ENCODE measurements at places on chromosomes 1 and 21.

DNA sequence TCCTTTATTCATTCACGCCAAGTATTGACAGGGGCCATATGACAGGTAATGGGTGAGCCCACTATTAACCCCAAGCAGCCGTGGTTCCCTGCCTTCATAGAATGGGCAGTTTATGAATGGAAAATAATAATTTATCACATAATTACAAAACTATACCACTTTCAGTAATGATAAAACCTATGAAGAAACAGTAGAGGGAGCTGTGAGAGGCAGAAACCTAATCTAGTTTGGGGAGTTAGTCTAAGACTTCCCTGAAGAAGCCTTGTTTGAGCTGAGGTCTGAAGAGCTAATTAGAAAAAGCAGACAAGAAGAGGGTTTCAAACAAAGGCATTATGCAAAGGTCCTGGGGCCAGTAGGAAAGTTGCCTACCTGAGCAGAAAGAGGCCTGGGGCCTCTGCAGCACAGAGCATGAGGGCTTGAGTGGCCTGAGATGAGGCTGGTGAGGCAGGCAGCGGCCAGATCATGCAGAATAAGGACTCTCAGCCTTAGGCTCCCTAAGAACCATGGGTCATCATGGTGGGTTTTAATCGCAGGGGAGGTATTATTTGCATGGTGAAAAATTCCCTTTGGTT lies 142.8 kb downstream of the ATG4C start:
- DNase-seq, result no peak

- no peak for DNase-seq
Observed at GRCh38 chr1:171206204-171206977, 21.3 kb downstream of the FMO2 start.

DNA sequence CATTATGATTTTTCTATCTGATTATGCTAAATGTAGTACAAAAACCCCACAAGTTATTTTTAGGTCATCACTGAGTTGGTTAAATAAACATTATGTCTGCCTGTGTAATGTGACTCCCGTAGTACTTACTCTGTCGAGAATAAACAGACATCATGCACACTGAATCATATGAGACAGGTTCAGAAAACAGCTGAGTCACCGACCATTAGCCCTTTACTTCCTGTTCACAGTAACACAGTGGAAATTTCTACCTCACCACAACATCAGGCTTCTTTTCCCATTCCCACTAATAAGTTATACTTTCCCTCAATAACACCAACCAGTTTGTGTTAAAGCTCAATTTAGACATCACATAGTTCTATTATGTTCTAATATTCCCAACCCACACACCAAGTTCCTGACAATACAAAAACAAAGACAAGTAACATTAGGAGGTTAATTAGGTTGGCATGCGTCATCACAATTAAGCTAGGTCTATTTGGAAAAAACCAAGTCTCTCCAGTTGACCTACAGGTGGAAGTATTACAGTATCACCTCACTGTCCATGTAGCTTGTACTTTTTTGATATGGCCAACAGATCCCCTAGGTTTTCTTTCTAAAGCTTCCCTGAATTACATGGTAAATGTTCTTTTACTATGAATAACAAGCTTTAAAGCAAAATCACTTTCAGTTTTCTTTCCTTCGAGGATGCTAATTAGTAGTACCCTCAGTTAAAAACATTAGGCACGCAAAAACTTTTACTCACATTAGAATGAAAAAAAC lies 154.2 kb downstream of the EIF4G3 start:
- no peak for DNase-seq

- no peak for DNase-seq
Observed at GRCh38 chr1:163897412-163898155, 575.8 kb downstream of the NUF2 start.

DNA sequence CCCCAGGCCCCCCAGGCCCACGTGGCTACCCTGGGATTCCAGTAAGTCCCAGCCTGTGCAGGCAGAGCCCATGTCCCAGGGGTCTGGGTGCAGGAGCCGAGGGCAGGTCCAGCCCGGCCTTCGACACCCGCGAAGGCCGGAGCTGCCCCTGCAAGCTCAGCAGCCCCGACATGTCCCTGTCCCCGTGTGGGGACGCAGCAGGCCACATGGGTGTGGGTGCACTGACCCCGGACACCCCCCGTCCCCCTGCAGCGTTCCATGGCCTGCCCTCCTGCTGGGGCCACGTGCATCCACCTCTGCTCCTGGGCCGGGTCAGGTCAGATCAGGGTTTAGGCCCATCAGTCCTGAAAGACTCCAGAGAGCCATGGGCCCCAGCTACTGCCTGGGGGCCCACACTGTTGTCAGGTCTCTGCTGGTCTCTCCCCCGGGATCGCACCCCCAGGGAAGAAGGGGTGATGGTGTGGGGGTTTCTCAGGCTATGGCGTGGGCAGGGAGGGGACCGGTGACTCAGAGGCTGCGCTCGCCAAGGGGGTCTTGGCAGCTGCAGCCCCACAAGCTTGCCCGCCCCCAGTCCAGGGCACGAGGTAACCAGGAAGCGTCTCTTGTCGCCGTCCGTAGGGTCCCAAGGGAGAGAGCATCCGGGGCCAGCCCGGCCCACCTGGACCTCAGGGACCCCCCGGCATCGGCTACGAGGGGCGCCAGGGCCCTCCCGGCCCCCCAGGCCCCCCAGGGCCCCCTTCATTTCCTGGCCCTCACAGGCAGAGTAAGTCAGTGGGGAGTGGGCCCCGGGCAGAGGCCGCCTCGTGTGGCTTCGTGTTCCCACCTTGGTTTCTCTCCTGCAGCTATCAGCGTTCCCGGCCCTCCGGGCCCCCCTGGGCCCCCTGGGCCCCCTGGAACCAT lies 37.5 kb downstream of the SLC19A1 start:
- no peak for DNase-seq

DNA sequence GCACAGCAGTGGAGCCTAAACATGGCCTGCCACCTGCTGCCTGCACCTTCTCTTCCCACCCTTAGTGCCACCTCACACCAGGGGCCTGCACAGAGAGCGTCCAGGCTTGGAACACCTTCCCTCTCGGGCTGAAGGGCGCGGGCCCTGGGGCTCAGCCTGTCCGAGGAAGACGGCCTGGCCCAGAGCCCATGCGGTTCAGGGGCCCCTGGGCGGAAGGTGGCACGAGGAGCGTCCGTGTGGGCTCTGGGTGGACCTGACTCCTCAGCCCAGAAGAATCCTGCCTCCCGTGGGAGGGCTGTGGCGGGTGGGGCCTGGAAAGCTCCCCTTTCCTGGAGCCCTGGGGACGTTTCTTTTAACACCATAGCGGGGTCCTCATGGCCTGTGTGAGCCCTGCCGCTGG lies 19.4 kb downstream of the DFFB start:
- DNase-seq, result no peak

Data from activated T-cell treated with anti-CD3 and anti-CD28 coated beads, Interleukin-2, amount 50 U/mL, for 1 hour (primary cell).